ENCODE measurements at places on chromosomes 3 and 15.

- no peak for DNase-seq
Measured at GRCh38 chr3:192128060-192128459, 599.3 kb downstream of the FGF12 start.

- DNase-seq, result no peak
Measured at GRCh38 chr3:170040418-170040817, 2.6 kb downstream of the GPR160 start.

DNA sequence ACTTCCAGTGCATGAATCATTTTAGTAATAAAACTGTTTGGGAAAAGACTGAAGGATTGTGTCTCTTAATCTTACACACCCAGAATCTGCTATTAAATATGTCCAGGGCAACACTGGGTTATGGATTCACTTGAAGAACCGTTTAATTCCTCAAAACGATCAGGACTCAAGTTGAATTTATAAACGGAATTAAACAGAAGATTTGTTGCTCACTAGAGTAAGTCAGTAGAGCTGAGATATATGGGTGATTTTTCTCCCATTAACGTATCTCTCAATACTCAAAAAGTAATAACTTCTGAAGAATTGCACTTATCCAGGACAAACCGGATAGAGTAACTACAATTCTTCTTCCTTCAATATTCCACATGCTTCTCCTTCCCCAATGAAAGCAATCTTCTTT lies 41.1 kb upstream of the LIPC start:
- no peak for DNase-seq

GRCh38 chr15:80760960-80761359 lies 18.2 kb upstream of the CEMIP start:
- no peak for DNase-seq

- DNase-seq, result no peak
Measured at GRCh38 chr3:117606866-117607265, 897.3 kb downstream of the TUSC7 start.

DNA sequence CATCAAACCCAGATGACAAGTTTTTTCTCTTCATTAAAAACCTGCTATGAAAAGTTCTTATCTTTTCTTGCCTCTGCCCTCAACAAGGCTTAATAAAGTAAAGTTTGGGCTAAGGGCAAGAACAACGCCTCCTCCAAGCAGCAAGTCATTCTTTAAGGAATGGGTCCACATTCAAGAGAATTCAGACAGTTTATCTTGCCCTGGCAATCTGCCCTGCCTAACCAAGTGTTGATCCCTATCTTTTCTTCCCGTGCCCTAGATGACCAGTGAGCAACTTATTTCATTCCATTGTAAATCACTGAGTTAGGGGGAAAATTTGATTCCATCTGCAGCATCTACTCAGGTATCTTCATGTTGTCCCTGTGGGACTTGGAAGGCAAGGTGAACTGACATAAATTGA lies 370.3 kb upstream of the DPPA4 start:
- no peak for DNase-seq

DNA sequence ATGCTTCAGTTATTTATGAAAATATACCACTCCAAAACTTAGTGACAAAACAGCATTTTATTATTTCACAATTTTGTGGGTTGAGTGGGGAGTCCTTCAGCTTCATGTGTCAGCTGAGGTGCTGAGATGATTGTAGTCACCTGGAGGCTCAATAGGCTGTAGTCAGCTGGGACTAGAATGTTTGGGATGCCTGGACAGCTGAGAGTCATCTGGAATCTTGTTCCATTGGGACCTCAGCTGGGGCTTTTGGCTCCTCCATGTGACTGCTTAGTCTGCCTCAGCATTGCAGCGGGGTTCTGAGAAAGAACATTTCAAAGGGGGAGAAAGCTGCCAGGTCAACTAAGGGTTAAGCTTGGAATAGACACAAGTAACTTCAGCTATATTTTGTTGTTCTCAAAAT lies 13.4 kb downstream of the STT3B start:
- no peak for DNase-seq

- no peak for DNase-seq
Measured at GRCh38 chr15:91824256-91824655, 29.3 kb upstream of the SLCO3A1 start.

DNA sequence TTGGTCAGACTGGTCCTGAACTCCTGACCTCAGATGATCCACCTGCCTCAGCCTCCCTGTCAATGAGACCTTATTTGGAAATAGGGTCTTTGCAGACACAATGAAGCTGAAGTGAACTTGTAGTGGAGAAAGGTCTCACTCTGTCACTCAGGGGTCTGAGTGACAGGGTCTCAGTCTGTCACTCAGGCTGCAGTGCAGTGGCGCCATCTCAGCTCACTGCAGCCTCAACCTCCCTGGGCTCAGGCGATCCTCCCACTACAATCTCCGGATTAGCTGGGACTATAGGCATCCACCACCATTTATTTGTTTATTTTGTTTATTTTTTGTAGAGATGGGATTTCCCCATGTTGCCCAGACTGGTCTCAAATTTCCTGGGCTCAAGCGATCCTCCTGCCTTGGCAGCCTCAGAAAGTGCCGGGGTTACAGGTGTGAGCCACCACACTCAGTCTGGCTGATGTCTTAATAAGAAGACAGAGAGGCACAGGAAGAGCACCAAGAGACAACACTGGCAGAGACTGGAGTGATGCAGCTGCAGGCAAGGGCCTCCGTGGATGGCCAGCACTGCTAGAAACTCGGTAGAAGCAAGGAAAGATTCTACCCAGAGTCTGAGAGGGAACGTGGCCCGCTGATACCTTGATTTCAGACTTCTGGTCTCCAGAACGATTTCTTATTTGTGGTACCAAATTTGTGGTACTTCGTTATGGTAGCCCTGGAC lies 26.2 kb upstream of the RAF1 start:
- no peak for DNase-seq

- no peak for DNase-seq
Measured at GRCh38 chr3:31157893-31158620, 263.6 kb upstream of the GADL1 start.

DNA sequence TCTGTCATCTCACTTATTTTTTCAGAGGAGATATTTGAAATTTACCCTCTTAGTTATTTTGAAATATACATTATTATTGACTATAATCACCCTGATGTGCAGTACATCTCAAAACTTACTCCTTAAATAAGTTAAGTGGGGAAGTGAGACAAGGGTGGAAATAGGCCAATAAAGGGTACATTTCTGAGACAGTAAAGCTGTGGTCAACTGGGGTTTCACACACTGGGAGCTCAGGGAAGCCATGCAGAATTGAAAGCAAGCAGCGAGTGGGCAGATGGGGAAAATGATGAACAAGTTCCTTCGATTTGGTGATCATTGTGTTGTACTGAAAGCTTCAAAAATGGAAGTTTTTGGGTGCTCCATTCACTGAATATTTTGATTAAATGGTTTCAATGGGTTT lies 21.6 kb upstream of the MOBP start:
- no peak for DNase-seq

GRCh38 chr3:57100046-57100695 lies 39.7 kb downstream of the SPATA12 start:
- DNase-seq, result no peak

Measured in stimulated activated CD8-positive, alpha-beta memory T cell treated with anti-CD3 and anti-CD28 coated beads, Interleukin-15, amount 100 ng/mL, for 4 hours (primary cell).